ENCODE measurements at places on chromosomes 1 and 21. TPM values are rescaled to one million over a fixed set of nuclear protein-coding genes. Genes with fewer than 3 reads are reported as not detected.

- no peak for DNase-seq
These were observed 220.4 kb upstream of the CAMK1G start for GRCh38 chr1:209363112-209363511.

DNA sequence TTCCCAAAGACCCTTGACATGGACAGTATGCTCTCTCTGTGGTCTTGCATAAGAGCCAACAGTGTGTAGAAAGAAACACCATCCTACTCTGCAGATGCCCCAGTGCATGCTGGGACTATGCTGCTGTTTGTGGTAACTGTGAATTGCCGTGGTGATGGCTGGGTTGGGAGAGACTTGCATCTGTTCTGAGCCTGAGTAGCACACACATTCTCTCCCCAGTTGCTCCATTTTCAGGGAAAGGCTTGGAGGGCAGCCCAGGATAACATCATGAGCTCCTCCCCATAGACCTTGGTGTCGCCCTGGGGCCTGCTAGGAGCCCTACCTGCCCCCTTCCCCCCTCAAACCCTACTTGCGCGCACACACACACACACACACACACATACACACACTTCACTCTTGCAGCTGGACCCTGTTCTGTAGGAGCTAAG, 120.9 kb upstream of the IPO9 start:
- DNase-seq: no peak

DNA sequence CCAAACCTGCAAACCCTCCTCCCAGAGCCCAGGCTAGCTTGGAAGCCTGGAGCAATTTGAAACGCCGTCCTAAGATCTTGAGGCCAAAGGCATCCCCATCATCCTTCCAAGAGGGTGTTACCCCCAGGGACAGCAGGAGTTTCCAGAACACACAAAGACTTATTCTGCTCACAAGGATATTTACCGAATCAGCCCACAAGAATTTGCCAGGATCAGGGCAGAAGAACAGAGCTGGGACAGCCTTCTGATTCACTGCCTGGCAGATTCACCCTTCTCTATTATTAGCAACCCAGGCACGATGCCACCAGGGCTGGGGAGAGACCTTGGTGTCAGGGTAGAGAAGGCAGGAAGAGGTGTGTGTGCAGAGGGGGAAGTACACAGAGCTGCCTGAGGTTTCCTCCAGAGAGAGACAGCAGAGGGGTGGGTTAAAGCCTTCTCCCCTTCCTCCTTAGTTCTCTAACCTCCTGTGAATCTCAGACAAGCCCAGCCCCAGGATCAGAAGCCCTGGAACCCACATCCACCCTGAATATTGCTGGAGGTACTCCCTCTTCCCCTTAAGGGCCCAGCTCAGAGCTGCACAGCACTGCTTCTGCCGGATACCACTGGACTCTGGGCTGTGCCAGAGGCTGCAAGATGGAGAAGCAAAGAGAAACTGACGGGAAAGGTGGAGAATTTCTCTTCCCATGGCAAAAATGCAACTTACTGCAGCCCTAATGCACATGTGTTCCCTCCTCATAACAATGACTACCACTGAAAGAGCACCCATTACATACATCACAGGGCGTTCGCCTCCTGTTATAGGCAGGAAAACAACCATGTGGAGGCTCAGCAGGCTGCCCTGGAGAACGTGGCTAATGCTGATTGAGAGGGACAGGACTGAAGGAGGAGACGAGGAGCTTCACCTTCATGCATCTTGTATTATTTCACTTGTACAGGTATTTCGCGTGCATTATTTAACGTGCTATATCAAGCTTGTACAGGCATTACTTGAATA, 61.8 kb downstream of the ITPKB start:
- DNase-seq: peak; percentile 50

- DNase-seq: no peak
These were observed 339.6 kb downstream of the CHRM3 start for GRCh38 chr1:239725933-239726332.

Gene MMEL1
- total RNA-seq: 1.4 TPM

Gene C1orf56
- 0.56 TPM for total RNA-seq

Gene PAQR6
- 2.1 TPM for total RNA-seq

Gene SRGAP2B
- 4.8 TPM for total RNA-seq

Gene KIFAP3
- total RNA-seq: 16.5 TPM

Gene MCOLN2
- total RNA-seq: 12.7 TPM
